Fibroblast of lung (primary cell): ENCODE measurements at places on chromosomes 11 and 22. TPM values are rescaled to one million over a fixed set of nuclear protein-coding genes. Genes with fewer than 3 reads are reported as not detected.

The C22orf31 gene
- polyA plus RNA-seq, result 0.14 TPM in 1 of 2 replicates, not detected in the other

GRCh38 chr22:43257549-43257948, 70.6 kb upstream of the TTLL12 start:
- DNase-seq, result no peak

DNA sequence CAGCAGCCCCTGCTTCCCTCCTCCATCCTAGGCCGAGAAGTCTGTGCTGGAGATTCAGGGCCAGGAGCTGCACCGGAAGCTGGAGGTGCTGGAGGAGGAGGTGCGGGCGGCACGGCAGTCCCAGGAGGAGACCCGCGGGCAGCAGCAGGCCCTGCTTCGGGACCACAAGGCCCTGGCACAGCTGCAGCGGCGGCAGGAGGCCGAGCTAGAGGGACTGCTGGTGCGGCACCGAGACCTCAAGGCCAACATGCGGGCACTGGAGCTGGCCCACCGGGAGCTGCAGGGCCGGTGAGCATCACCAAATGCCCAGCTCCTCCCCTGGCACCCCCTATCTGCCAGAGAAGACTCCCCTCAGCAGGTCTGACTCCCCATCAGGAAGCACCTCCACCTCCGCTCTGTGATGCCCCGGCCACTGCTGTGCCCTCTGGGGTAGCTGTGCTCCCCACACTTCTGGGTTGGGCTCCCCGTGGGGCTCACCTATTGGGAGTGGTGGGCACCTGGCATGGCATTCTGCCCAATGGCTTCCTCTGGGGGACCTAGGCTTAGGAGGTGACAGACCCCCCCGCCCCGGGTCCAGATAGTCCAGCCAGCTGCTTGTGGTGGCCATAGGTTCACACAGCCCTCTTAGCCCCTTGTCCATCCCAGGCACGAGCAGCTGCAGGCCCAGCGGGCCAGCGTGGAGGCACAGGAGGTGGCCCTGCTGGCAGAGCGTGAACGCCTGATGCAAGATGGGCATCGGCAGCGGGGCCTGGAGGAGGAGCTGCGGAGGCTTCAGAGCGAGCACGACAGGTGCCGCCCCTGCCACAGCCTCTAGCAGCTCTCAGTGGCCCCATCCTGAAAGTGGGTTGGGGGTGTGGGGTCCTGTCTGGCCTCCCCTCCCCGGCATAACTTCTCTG, 6.6 kb upstream of the RPS6KA4 start:
- no peak for DNase-seq

DNA sequence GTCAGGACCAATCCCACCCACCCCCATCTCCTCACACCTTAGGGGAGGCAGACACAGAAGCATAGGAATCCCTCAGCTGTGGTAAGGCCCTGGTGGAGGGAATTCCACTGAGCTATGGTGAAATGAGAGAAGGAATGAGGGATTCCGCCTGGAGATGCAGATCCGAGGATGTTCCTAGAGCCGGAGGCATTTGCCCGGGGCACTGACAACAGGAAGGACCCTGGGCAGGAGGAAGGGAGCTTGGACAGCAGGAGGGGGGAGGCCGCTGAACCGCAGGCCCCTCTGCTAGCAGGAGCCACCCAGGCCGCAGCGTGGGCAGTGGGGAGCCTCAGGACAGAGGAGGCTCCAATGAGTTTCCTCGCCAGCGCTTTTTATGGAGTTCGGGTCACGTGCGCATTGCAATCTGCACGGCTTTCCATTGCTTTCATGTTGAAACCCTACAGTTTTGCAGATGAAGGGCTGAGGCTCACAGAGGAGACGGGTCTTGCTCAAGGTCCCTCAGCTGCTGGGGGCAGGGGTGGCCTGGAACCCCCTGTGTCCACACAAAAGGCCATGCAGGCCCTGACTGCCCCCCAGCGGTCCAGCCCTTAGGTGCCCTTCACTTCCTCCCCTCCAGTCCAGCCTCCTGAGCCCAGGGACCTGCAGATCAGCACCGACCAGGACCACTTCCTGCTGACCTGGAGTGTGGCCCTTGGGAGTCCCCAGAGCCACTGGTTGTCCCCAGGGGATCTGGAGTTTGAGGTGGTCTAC, 15.5 kb downstream of the CSF2RB start:
- DNase-seq, result no peak

- DNase-seq, result no peak
These were observed 7.9 kb upstream of the EHF start for GRCh38 chr11:34613015-34613414.

The TUBA8 gene
- polyA plus RNA-seq, result 0.60 and 3.9 TPM in 2 replicates

DNA sequence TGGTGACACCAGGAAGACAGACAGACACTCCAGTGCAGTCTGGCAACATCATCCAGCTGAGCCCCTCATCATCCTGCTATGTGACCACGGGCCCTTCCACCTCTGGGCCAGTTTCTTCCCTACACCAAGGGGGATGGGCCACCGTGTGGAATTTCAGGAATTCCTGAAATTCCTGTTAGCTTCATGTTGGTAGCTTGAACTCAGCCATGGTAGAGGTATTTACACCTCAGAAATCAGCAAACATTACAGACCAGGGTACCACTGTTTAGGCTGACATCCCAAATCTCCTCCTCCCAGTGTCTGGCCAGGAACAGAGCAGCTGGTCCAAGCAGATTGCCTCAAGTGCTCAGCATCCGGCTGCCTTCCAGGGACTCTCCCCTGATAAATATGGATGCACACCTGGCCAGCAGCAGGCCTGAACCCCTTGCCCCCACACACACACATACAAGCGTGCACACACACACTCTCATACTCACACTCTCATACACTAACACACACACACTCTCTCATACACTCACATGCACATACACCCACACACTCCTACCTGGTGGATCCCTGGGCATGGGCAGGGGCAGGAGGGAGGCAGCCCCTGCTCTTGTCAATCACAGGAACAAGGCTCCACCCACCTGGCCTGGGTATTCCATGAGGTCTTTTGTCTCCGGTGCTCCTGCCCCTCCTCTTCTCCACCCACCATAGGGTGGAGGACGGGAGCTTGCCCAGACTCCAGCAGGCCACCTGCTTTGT, 85.2 kb downstream of the BUD13 start:
- no peak for DNase-seq

The MS4A3 gene
- polyA plus RNA-seq, result not detected in 2 replicates

- no peak for DNase-seq
These were observed 25.6 kb downstream of the SCUBE2 start for GRCh38 chr11:9065607-9066432.

DNA sequence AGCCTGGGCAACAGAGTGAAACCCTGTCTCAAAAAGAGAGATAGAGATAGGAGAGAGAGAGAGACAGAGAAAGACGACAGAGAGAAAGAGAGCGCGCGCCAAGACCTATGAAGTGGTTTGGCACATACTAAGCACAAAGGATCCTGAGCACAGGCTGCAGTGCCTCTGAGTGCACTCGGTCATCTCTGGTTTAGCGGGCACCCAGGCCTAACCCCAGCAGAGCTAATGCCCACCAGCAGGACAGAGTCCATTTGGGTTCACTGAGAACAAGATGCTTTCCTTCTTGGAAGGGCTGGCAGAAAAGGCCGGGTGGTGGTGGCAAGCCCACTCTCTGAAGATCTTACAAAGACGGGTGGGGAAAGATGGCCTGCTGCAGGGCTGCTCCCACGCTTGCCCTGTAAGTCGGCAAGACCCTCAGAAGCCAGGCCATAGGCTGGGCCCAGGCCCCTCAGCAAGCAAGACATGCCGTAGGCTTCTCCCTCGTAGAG, 3.3 kb downstream of the SCARF2 start:
- no peak for DNase-seq

The HYLS1 gene
- 6.8 and 11.8 TPM in 2 replicates for polyA plus RNA-seq

The JAML gene
- not detected in 2 replicates for polyA plus RNA-seq

DNA sequence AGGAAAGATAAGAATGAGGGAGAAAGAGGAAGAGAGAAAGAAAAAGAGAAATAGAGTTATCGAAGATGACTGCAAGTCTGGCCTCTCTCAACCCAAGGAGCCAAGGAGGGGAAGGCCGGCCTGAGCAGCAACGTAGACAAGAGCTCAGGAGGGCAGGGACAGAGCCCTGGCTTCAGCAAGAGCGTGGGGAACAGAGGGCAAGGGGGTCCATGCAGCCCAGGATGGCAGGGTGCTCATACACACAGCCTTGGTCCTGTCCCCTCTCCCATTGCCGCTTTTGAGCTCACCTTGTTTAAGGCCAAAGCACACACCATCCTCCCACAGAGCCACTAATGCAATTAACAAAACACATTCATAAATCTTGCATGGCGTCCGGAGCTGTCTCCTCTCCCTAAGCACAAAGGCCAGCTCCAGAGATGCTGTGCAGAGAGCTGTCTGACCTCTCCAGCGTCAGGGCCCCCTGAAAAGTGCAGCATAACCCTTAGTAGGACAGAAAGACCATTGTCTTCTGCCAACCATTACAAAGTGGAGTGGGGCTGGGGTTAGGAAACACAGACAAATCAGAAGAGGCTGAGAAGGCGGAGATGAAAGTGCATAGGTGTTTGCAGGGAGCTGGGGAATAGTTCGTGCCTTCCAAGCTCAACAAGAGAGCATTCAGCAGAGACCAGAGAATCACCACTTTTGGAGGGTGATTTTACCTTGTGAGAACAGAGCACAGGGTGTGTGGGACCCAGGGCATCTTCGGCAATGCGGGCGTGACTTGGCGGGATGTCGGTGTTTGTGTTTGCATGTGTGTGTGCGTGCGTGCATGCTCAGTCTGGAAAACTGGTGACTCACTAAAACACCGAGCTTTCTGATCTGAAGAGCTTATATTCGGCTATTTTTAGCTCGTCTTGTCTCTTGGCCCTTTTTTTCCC, 28.2 kb upstream of the JAM3 start:
- peak; percentile 90 for DNase-seq

- DNase-seq, result peak; percentile 93
These were observed 38.3 kb upstream of the TFIP11 start for GRCh38 chr22:26550498-26551033.

GRCh38 chr11:82937554-82937953, 36.0 kb downstream of the DDIAS start:
- no peak for DNase-seq

The SCGB1C1 gene
- not detected in 2 replicates for polyA plus RNA-seq

The VWCE gene
- polyA plus RNA-seq, result 0.30 and 0.68 TPM in 2 replicates

The OR52B6 gene
- not detected in 2 replicates for polyA plus RNA-seq

- DNase-seq, result peak; percentile 23
These were observed 54.6 kb upstream of the CHRM4 start for GRCh38 chr11:46445920-46446771.

The C11orf87 gene
- polyA plus RNA-seq, result 0.02 and 0.34 TPM in 2 replicates

The INS gene
- polyA plus RNA-seq, result not detected in 2 replicates

GRCh38 chr22:41305646-41306045, 4.3 kb downstream of the ZC3H7B start:
- peak; percentile 27 for DNase-seq

- no peak for DNase-seq
These were observed 17.0 kb downstream of the COA4 start for GRCh38 chr11:73859671-73860070.

- DNase-seq, result no peak
These were observed at the start of gene KCTD14 for GRCh38 chr11:78022397-78023396. Gene KCTD14, minus strand, starts transcription at chr11:78023276. Its CDS starts 27 bp downstream, at chr11:78023249.

The MMP7 gene
- not detected in 2 replicates for polyA plus RNA-seq

GRCh38 chr11:117068303-117068860, 29.8 kb downstream of the SIK3 start:
- DNase-seq, result no peak

DNA sequence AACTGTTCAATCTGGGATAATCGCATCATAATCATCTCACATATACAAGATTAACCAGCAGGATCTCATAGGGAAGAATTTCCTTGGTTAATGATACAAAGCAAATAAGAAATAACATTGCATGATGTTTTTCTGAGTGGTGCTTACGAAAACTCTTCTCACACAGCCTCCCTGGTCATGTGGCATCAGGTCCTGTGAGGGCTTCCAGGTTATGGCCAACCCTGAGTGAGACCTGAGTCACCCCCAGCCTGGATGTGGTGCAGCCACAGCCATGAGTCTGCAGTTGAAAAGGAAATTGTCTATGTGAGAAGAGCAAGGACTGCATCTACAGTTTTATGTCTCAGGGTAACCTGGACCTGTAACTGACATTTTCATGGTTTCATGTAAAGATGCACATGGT, 90.5 kb upstream of the XKR3 start:
- DNase-seq, result no peak

GRCh38 chr22:20238901-20239675, 29.0 kb downstream of the RTN4R start:
- peak; percentile 37 for DNase-seq

GRCh38 chr11:92845805-92846204, 123.6 kb upstream of the MTNR1B start:
- DNase-seq, result no peak

- DNase-seq, result no peak
These were observed 3.0 kb downstream of the FRMD8 start for GRCh38 chr11:65389294-65389980.

The CARNS1 gene
- 0.02 and 0.05 TPM in 2 replicates for polyA plus RNA-seq

GRCh38 chr11:92277871-92278270, 53.3 kb downstream of the FAT3 start:
- DNase-seq, result no peak

DNA sequence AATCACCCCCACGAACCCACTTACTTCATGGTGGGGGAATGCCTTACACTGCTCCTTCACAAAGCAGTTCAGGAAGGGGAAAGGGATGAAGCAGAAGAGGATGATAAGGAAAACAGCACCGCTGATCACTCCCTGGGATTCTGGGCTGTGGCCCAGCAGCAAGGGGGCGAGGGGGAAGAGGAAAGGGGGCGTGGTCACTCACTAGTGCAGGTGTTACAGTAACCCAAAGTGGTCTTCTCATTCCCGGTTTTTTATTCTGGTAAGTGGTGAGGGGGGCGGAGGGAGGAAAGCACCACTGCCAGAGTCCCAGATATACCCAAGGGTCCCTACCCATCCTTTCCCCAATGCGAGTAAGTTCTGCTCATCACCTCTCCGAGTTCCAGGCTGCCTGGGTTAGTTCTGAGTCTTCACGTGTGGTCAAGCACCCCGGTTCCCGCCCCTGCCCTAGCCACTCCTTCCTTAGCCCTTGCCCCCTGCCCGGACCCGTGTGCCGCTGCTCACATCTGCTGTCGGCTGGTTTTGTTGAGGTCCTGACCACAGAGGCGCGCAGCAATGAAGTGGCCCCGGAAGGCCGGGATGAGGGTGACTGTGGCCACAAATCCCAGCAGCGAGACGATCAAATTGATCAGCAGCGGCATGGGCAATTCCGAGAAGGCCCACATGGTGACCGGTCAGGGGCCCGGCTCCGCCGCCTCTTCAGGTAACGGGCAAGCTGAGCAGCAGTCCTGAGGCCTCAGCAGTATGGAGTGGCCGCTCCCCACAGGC, 477 bp downstream of the DPAGT1 start:
- no peak for DNase-seq

The SLC37A4 gene
- polyA plus RNA-seq, result 12.6 and 14.4 TPM in 2 replicates

- no peak for DNase-seq
These were observed 49.6 kb downstream of the CNTF start for GRCh38 chr11:58671983-58672633.
